RWPE2 (cell line): ENCODE measurements at places on chromosomes 4 and X.

GRCh38 chr4:110733901-110734300 lies 111.0 kb upstream of the PITX2 start:
- no peak for DNase-seq

- DNase-seq = no peak
Measured at GRCh38 chr4:52843958-52844357, 18.2 kb upstream of the RASL11B start.

DNA sequence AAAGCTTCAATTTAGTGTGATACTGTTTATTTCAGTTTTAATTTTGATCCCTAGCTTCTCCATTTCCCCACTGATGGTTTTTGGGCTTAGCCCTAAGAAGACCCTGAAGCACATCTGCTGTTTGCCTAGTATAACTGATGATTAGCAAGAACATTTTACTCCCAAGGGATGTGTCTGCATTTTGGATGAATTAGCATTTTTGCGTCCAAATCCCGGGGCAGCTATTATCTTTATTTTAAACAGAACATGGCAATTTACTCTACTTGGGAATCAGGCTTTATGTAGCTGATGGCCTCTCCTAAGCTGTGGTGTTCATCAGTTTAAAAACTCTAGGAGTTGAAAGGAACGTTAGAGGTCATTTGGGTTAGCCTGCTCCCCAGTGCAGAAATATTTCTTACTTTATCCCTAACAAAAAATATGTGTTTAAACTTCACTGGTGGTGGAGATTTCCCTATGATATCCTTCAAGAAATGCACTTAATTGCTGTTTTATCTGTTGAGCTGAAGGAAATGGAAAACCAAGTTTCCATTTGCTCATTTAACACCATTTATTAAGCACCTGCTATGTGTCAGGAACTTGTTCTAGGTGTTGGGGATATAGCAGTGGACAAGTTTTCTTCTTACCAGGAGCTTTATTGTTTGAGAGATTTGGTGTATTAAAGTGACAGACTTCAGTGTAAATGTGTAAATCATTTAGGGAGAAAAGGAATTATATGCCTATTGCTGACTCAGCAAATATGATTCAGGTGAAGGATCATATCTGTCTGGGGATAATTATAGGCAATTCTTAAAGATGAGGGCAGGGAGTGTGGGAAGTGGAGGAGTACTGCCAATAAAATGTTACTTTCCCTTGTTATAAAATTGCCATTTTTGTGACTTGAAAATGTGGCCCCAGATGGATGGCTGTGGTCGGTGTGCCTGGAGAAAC lies 3.4 kb downstream of the SEPTIN11 start:
- DNase-seq = no peak

- DNase-seq = no peak
Measured at GRCh38 chr4:55941881-55942396, 6.8 kb upstream of the CEP135 start.

DNA sequence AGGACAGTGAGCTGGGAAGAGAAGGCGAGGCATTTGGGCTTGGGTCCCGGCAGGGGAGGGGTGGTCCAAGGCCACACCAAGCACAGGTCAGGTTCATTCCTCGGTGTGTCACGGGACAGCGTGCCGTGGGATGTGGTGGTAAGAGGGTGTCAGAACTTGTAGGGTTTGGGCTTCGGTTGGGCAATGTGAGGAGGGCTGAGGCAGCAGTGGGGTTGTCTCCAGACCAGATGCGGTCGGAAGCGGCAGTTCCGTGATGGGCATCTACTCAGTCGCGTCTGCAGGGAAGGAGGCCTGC lies 22.1 kb downstream of the ADRA2C start:
- DNase-seq = no peak

DNA sequence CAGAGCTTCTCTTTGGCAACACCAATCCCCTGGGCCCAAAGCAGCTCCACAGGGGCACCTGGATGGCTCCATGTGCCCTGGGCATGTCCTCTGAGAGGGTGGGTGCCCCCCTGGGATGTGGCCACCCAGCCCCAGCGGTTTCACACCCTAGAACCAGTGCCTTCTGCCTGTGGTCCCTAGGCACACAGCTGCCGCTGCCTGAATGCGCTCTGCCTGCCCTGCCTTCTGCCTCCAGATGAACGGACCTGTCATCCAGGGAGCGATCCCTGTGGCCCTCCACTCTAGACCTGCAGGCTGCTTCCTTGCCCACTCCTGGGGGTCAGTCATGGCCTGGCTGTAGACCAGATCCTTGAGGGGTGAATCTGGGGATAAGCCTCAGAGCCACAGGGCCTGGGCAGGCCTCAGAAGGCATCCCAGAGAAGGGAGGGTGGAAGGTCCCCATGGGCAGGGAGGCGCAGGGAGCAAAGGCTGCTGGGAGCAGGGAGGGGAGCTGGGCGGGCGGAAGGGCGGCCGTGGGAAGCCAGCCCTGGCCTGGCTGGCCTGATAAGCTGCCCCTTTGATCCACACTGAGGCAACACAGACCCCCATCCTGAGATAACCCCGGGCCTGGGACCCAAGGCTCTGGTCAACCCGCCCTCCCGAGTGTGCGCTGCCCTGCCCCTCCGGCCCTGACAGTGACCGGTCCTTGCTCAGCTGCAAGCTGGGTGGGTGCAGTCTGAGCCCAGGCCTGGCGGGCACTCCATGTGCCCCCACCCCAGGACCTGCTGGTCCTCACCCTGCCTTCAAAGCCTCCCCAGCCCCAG lies 8.1 kb upstream of the FGFR3 start:
- DNase-seq = no peak

GRCh38 chr4:42205541-42205940 lies 53.1 kb upstream of the BEND4 start:
- DNase-seq = no peak

DNA sequence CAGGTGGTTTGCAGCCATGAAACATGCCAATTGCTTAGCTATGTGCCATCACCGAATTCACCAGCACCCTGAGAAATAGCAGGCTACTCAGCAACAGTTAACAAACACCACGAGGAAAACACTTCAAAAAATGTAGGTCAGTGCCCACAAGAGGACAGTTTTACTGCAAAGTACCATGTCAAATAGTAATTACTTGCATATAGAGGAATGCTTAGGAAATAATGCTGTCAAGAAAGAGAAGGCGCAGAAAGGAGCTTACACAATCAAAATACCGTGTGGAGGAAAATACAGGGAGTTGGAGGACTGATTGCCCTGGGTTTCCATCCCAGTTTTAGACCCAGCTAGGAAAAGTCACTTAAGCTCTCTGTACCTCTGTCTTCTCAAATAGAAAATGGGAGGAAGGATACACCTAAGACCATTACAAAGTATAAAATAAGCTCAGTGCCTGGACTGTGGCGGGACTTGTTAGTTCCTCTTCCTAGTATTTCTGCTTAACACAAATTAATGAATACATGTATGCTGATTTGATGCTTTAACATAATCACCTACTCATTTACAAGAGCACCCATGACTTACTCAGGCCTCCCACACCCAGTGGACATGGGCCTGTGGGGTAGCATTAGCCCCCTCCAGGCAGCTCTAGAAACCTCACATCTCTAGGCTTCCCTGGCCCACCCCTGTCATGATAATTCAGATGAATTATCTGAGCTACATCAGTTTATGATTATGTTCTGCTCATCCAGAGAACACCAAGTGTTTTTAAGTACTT lies 44.5 kb upstream of the IL21 start:
- DNase-seq = no peak

DNA sequence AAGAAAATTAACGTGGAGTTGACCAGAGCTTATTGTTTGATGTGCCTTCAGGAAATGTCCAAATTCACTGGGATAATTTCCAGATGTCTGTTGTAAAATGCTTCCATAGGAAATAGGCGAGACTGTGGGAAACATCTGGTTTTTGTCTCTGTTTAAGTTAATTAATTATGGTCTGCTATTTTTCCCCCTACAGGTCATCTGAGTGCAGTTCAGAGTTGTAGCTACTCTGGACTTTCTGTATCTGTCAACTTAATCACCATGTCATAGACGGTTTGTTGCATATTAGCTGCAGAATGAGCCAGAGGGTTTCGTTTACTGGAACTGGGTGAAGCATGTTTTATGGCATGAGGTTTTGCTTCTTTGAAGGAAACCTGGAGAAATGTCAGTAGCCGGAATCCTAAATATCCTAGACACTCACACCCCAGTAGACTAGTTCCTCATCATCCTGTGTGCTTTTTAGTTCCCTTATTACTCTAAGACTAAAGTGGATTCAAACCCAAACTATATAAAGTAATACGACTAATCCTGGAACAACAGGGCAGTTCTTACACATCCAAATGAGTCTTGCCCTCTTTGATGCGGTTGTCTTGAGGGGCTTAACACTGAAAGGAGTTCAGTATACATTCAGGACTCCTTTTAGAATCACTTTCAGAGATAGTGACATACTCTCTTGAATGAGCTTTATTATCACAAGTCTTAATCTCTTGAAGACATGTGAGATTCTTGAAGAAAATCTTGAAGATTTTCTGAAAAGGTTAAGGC lies 62.5 kb downstream of the PPEF1 start:
- no peak for DNase-seq

DNA sequence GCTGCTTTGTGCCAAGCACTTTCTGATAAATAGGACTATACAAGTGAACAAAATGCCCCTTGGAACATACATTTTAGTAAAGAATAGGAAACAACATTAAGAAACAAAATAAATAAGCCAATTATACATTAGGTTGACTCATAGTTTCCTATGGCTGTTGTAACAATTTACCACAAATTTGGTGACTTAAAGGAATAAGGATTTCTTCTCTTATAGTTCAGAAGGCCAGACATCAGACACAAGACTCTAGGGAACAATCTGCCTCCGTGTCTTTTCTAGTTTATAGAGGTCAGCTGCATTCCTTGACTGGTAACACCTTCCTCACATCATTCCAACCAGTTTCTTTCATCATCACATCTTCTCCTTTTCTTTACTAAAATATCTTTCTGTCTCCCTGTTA lies 235.9 kb upstream of the PCDH18 start:
- DNase-seq = no peak

DNA sequence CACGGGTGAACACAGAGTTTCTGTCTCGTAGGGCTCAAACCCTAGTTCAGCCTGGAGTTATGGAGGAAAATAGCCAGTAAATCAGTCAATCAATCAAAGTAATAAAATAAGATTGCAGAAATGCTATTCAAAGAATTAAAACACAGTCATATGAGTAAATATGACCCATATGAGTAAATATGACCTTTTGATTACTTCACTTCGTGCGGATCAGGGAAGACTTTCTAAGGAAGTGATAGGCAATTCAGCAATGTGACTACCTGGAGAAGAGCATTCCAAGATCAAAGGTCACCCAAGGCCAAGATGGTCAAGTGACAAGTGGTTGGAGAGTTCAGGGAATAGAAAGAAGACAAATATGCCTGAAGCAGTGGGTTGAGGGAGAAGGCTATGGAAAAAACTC lies 722.6 kb downstream of the ADGRL3 start:
- DNase-seq = no peak

DNA sequence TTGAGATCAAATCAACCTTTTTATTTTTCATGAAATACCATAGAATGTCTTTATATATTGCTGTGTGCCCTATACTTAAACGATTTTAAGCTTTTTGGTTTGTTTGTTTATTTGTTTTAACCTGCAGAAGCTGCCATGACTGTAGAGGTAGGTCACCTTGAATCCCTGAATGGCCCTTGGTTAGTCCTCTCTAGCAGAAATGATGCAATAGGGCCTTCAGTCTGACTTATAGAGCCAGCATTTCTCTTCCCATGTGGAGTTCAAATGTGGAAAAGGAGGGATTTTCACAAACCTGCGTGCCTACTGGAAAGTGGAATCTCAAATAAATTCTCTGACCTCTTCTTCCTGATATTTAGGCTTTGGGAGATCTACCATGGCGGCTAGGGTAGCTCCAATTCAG lies 327.9 kb downstream of the MAPK10 start:
- DNase-seq = no peak

GRCh38 chr4:127417885-127418535 lies 214.7 kb upstream of the INTU start:
- DNase-seq = no peak

- DNase-seq = no peak
Measured at GRCh38 chr4:36242629-36243354, 1.5 kb downstream of the ARAP2 start.

DNA sequence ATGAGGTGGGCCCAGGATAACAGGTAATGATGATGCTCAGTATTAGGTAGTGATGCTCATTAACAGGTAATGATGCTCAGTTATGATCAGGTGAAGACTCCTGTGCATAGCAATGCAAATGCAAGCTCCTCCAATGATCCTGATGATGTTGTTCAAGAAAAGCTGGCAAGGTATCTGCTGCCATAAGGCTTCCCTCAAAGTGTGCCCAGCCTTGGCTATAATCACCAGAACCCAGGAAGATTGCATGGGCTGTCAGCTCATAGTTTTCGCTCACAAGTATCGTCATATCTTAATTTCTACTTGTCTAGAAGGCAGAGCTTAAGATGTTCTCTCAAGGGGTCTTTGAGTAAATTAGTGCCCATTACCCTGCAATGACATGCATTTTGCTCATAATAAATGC lies 366.2 kb upstream of the CLNK start:
- no peak for DNase-seq

- DNase-seq = no peak
Measured at GRCh38 chr4:52076731-52077130, 25.6 kb downstream of the SPATA18 start.
